ENCODE measurements at places on chromosomes 3 and 15.

DNA sequence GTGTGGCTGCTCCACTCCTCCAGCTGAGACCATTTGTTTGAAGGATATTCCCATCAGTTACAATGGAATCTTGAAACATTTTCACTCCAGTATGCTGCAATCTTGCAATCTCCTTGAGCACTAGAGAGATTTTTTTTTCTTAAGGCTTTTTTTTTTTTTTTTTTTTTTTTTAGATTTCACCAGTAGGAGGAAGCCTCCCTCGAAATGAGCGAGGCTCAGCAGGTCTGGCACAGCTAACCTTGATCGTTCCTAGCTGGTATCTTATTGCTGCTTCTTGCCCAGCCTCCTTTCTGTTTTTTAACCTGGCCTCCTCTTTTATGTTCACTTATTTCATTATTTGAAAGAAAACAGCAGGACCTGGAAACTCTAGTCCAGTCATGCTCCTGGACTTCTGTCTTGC lies 48.1 kb downstream of the RAP2B start:
- no peak for DNase-seq

DNA sequence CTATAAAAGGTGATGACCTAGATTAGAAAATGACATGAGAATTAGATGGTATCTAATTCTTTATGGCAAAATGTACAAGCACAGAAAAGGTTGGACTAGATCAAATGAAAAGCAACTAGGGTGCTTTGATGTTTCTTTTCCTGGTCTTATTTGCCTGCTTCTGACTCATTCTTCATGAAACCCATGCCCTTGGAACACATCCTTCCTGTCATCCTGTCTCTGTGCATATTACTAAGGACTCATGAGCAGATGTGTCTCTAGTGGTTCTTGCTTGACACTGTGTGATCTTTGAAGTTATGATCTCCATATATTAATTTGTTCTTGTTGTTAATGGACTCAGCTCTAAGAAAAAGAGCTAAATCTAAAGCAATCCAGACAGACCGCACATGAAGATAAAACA lies 314.0 kb downstream of the ERC2 start:
- DNase-seq: no peak

DNA sequence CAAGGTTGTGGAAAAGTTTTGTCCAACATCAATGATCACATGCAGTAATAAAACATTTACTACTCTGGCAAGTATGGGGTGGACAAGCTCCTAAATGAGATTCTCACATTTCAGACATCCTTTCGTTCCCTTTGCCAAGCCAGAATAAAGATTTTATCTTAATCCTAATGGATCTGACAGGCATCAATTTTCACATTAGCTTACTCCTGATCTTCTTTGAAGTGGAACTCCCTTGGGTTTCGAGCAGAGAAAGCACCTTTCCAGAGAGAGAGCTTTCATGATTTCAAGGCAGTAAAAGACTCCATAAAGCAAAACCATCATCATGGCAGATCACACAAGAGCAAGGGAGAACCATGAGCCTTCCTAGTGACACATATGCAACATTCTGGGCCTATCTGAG lies 27.3 kb upstream of the EID1 start:
- no peak for DNase-seq

GRCh38 chr3:13578251-13578650 lies 29.3 kb downstream of the FBLN2 start:
- DNase-seq: no peak

GRCh38 chr15:40936709-40937666 lies 7.8 kb downstream of the DLL4 start:
- DNase-seq: no peak

GRCh38 chr3:191176038-191176785 lies 22.8 kb upstream of the OSTN start:
- no peak for DNase-seq

- no peak for DNase-seq
Measured at GRCh38 chr15:77057072-77057471, 13.8 kb downstream of the TSPAN3 start.

DNA sequence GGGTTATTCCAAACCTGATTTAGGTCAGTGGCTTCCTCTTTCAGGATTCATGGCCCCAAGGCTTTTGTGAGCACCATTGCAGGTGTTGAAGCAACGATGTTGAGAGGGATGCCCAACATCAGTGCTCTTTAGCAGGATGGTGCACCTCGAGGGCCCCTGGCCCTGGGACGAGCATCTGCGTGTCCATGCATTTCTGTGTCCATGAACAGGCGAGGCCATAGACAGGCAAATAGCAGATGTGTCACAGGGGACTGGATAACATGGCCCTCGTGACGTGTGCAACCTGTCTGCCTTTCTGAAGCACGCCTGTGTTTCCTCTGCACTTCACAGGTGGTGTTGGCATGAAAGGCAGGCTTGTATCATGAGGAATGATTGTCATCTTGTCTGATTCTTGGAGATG lies 132.3 kb downstream of the SNRPN start:
- no peak for DNase-seq

DNA sequence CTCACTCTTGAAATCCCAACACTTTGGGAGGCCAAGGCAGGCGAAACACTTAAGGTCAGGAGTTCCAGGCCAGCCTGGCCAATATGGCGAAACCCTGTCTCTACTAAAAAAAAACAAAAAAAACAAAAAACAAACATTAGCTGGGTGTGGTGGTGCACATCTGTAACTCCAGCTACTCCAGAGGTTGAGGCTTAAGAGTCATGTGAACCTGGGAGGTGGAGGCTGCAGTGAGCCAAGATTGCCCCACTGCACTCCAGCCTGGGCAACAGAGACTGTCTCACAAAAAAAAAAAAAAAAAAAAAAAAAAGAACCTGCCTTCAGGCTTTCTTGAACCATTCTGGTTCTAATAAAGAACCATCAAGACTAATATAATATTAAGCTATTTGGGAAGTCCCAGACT lies 16.5 kb downstream of the ARPP19 start:
- DNase-seq: no peak

DNA sequence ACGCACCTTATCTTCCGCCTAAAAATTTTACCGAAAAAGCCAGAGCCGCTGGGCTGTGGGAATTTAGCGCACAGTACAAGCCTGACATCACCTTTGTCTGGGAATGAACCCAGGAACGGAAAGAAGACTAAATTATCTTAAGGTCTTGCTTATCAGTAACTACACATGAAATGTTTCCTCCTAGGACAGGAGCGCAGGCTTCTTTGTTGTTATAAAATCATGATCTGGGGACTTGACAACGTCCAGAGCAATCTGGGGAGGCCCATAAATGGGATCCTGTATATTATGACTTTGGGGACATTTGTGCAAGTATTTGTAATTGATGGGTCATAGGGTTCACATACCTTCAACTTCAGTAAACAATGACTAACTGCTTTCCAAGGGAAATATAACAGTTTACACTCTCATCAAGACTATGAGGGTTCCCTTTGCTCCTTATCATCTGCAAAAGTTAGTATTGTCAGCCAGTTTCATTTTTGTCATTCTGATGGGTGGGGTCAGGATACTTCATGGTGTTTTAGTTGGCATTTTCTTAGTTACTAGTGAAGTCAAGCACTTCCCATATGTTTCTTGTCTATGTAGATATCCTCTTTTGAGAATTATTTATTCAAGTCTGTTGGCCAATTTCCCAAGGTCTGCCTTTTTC lies 213.9 kb upstream of the PFN2 start:
- no peak for DNase-seq

- DNase-seq: peak; percentile 53
Measured at GRCh38 chr3:196712514-196713413, 587 bp downstream of the PIGX start.

DNA sequence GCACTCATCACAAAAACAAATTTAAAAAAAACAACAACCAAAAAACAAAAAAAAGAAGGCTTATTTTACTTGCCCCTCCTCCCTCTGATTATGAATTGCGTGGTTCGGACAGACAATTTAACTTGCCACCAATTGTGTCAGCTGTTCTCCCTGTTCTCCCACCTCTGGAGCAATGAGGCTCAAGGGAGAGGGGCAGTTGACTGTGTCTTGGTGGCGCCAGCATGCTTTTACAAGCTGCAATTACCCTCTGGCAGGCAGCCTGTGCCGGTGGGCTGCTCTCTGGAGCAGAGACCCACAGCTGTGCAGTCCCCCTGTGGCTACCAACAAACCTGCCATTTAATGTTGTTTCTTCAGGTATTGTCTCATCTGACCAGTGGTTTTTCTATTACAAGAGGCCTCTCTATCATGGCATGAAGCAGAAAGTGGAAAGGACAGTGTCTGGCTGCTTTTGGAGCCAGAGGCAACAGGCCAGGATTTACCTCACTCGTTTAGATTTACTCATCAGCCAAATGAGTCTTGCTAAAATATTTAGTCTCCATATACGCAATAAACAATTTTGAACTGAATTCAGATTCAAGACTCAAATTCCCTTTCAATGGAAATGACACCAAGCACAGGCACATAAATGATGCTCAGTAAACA lies 192.0 kb upstream of the TPRG1 start:
- no peak for DNase-seq

DNA sequence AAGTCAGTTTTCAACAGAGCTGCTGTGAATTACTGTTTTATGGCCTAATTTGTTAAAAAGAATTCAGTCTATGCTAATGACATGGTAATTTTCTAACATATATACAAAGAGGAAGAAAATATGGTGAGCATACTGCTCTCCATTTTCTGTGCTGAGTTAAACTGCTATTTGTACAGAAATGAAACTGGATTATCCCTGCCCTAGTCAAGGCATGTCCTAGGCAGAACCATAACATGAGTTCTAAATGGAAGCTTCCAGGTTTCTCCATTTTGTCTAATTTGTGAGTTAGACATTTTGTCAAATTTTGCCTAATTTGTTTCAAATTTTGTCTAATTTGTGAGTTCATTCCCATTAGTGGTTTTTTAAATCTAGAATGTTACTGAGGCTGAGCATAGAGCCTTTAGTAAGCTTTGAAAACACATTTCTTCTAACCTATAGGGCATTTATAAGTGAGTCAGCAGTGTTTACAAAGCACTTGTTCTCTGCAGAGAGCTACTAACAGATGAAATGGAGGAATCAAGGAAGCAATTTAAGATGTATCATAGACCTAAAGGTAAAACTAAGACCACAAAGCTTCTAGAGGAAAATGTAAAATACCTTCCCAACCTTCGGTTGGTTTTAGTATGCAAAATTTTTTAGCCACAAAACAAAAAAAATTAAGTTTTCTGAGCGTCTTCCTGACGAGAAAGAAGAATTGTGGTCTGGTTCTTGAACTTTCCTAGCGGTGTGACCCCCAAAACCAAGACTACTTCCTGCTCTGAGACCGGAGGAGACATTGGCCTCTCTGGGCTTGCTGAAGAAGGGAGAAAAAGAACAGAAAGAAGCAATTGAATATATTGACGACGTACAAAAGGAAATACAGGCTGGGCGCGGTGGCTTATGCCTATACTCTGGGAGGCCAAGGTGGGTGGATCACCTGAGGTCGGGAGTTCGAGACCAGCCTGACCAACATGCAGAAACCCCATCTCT lies 9.8 kb downstream of the P2RY14 start:
- DNase-seq: no peak

- no peak for DNase-seq
Measured at GRCh38 chr3:46713898-46714552, 3.6 kb downstream of the PRSS50 start.

GRCh38 chr3:180382638-180383180 lies 219.3 kb upstream of the TTC14 start:
- DNase-seq: no peak

GRCh38 chr3:145639003-145639606 lies 521.9 kb downstream of the PLOD2 start:
- DNase-seq: no peak

DNA sequence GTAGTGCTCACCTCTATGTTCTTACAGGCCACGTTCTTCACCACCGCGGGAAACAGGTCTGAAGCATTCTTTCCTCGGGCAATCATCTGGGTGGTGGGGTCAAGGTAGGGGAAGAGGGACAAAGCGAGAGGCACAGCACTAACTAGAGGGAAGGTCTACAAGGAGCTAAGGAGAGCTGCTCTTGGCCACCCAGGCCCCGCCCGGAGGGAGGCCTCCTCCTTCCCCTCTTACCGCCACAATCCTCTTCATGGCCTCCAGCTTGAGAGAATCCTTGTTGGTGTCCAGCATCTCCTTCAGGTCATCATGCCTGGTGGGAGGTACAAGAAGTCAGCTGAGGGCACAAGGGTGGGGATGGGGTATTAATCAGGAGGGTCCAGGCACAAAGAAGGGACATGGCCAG lies 20.5 kb downstream of the AP3B2 start:
- no peak for DNase-seq

GRCh38 chr3:135556174-135556573 lies 409.4 kb upstream of the PPP2R3A start:
- no peak for DNase-seq

- DNase-seq: no peak
Measured at GRCh38 chr3:61493339-61493738, 68.0 kb upstream of the PTPRG start.

- DNase-seq: no peak
Measured at GRCh38 chr3:130761730-130762311, 15.2 kb upstream of the PIK3R4 start.

- DNase-seq: no peak
Measured at GRCh38 chr15:61041886-61042285, 187.2 kb downstream of the RORA start.

DNA sequence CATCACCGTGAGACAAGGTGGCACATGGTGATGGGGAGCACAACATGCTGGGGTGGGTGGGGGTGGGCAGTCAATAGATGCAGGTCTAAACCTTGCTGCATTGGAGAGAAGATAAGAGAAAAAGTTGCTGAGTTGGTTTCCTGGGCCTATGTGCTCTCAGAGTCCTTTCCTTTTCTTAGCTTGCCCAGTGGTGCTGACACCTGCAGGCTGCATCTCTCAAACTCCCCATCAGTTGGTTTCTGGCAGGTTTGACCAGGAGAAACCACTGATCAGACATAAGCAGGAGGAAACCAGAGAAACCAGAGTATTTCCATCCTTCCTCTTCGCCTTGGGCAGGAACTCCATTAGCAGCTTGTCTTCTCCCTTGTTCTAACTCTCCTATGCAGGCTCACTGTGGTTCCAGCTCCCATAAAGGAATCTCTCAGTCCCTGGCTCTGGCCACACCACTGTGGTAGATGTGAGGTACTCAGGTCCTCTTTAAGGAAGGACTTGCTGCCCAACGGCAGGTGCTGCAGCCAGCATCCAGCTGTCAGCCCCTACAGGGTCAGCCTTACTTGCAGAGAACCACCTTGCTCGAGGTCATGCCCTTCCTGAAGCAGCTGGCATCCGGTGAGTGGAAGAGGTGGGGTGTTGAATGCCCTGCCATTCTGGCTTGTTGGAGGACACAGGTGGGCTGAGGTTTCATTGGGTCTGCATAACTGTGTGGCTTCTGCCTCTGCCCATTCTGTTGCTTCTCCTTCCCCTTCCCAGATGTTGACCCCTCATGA lies 172.3 kb upstream of the ANKRD28 start:
- no peak for DNase-seq

DNA sequence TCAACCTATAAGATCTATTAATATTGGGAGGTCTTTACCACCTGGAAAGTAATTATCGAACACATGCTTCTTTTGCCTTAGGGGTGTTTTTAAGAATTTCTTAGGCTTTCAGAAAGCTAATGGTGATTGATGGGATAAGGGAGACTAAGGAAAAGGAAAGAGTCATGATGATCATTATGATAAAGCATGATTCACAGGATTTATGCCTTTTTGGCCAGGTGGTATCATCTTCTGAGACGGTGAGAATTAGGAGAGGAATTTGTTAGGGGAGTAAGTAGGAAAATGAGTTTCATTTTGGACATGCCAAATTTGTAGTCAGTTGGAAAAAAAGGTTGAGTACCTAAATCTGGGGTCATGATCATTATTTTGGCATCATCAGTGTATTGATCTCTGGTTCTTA lies 8.9 kb downstream of the ARMC8 start:
- no peak for DNase-seq

GRCh38 chr3:3031326-3031725 lies 78.8 kb downstream of the IL5RA start:
- DNase-seq: no peak

Data from activated CD4-positive, alpha-beta T cell treated with anti-CD3 and anti-CD28 coated beads for 1 hour (primary cell).